GM06990 (cell line): ENCODE measurements at places on chromosomes 3 and 15.

DNA sequence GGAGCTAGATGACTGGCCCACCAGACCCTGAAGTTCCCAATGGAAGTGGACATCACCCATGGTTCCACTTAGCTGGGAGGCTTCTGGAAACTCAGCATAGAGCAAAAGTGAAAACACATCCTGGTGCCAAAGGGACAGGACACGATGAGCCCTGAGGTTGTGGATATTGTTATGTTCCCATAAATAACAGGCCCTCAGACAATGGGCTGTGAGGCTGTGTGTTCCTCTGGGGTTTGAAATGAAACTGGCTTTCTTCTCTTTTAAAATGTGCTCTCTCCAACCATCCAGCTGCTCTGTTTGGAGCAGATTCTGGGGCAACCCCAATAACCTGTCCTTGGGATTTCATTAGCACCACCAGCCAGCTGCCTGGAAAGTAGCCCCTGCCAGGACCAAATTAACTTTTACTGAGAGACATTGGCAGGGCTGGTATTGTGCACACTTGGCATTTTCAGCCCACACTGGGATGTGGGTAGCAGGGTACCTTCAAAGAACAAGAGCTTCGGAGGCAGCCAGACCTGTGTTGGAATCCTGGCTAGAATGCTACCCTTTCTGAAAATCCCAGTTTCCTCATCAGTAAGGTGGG lies 97.5 kb downstream of the DNAJB8 start:
- DNase-seq: no peak

DNA sequence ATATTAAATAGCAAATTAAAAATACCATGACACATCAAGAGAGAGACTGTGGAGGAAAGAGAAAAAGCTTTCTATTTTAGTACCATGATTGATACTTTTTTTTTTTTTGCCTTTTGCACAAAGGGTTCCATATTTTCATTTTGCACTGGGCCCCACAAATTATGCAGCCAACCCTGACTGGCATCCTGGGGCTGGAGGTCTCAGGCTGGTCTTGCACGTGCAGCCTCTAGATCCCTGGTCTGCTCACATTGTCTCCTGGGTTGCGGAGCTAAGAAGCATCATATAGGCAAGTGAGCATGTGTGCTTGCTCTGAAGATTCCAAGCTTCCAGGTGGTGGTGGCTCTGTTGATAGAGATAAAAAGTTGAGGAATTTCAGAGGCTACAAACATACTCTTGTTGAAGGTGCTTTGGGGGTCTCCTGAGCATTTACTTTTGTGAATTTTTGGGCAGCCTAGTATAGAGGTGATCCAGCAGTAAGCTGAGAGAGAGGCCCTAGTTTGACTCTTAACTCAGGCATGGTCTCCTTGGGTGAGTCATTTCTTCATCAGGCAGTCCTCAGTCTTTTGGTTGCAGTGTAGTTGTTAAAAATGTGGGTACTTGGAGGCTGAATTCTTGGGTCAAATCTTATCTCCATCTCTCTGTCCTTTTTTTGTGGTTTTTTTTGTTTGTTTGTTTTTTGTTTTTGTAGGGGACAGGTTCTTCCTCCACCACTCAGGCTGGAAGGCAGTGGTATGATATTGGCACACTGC lies 31.3 kb downstream of the SMAD3 start:
- DNase-seq: no peak

DNA sequence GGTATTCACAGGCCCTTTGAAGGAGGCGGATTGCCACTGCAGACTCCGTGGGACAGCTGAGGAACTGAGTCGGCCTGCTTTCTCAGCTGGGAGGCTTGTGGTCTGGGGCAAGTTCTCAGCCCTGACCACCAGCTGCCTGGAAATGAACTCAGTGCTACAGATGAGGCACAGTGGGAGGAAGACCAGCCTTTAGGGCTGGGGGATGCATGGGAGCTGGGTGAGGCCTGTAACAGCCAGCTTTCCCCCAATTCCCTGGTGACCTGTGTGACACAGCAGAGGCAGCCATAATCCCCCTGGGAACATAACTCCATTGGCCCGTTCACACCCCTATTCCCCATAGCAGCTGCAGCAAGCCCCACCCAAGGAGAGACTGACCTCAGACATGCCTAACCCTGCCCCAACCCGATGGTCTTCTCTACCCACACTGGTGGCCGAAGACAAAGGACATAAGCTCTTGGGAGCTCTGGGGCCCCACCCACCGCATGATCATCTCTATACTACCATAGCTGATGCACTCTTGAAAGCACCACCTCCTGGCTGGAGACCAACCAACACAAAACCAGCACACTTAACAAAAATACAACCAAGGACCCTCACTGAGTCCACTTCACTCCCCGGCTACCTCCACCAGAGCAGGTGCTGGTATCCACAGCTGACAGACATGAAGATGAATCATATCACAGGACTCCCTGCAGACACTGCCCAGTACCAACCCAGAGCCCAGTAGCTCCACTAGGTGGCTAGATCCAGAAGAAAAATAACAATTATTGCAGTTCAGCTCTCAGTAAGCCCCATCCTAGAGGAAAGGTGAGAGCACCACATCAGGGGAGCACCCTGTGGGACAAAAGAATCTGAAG lies 24.9 kb downstream of the ZMAT3 start:
- peak; percentile 60 for DNase-seq

- peak; percentile 2 for DNase-seq
These were observed 623.5 kb upstream of the TBL1XR1 start for GRCh38 chr3:177820683-177821316.

DNA sequence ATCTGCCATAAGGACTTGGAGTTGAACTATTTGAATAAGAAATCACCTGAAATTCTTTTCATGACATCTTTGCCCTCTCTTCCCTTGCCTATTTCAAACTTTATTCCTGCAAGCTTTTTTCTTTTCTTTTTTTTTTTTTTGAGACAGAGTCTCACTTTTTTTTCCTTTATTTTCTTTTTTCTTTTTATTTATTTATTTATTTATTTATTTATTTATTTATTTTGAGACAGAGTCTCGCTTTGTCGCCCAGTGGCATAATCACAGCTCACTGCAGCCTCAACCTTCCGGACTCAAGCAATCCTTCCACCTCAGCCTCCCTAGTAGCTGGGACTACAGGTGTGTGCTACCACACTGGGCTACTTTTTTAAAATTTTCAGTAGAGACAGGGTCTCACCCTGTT lies 369.3 kb upstream of the ATP11B start:
- DNase-seq: no peak

- no peak for DNase-seq
These were observed 55.0 kb upstream of the GATA2 start for GRCh38 chr3:128548021-128548420.

DNA sequence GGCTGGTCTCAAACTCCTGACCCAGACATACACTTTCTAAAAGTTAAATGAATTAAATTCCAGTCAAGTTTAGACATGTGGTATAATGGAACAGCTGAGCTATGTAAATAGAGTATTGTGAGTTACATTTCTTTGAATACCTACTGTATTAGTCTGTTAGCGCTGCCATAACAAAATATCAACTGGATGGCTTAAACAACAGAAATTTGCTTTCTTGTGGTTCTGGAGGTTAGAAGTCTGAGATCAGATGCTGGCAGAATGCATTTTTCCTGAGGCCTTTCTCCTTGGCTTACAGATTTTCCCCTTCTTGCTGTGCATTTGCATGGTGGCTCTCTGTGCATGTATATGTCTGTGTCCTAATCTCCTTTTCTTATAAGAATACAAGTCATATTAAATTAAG lies 101.5 kb upstream of the TGFBR2 start:
- DNase-seq: no peak

DNA sequence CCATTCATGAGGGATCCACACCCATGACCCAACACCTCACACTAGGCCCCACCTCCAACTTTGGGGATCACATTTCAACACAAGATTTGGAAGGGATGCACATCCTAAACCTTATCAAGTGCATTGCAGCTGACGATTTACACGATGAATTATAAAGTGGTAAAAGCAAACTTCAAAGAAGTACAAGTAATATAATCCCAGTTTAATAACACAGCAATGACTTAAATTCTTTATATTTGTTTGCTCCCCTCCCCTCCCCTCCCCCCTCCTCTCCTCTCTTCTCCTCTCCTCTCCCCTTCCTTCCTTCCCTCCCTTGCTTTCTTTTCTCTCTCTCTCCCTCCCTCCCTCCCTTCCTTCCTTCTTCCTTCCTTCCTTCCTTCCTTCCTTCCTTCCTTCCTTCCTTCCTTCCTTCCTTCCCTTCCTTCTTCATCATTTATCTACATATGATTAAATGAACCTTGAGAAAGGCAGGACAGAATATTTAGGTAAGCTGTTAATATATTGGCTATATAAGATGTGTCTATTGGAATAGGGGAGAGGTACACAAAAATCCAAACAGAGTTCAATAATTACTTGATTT lies 46.3 kb upstream of the CLSTN2 start:
- DNase-seq: no peak

DNA sequence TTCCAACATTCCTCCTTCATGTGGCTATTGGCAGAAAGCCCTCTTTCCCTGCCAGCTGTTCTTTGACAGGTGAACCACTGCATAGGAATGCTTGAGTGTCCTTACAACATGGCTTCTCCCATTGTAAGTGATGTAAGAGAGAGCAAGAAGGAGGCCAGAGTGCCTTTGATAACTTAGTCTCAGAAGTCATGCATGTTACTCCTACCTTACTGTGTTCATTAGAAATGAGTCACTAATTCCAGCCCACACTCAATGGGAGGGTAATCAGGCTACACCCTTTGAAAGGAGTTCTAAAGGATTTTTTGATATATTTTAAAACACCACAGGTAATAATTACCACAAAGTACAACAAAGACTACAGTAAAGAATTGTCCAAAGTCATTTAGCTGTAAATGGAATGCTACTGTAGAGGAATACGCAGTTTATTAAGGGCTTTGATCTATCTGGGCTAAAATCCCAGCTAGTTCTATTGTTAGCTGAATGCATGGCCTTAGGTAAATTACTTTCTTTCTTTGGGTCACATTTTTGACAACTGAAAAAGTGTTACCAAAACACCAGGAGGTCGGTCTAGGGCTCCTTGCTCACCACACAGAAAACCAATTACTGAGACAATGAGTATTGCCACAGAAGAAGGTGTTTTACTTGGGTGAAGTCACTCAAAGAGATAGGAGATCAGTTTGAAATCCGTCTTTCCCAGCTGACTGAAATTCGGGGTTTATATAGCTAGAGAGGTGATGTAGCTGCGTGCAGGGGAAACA lies 154.9 kb downstream of the GRM7 start:
- DNase-seq: no peak

- DNase-seq: no peak
These were observed 66.6 kb downstream of the TGFBR2 start for GRCh38 chr3:30672959-30673358.

DNA sequence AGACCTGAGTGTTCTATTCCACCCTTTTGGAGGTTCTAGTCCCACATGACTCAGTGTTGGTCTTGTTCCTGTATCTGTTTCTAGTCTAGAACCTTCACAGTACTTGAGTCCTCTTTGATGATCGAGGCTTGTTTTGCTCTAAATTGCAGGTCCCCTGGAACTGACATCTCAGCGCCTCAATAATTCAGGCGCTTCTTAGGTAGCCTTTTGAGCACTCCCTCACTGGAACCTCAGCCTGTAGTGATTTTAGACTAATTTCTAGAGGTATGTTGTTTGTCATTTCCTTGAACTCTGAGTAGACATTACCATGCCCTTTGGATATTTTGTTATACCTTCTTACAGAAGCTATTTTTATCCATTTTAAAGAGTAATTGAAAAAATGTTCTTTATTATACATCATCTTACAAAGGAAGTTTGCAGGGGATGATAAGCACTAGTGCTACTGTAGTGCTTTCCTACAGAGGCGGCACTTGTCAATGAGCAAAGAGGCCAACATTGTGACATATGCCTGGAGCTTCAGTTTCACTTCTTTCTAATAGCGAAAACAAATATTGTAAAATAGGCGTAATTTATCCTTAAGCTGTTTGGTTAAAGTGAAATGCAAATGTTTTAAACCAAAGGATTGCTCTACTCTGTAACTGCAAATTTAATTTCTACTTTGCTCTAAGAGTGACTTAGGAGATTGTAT lies 75.7 kb downstream of the EFL1 start:
- DNase-seq: peak; percentile 3
